ENCODE measurements at places on chromosomes 5 and 9.

DNA sequence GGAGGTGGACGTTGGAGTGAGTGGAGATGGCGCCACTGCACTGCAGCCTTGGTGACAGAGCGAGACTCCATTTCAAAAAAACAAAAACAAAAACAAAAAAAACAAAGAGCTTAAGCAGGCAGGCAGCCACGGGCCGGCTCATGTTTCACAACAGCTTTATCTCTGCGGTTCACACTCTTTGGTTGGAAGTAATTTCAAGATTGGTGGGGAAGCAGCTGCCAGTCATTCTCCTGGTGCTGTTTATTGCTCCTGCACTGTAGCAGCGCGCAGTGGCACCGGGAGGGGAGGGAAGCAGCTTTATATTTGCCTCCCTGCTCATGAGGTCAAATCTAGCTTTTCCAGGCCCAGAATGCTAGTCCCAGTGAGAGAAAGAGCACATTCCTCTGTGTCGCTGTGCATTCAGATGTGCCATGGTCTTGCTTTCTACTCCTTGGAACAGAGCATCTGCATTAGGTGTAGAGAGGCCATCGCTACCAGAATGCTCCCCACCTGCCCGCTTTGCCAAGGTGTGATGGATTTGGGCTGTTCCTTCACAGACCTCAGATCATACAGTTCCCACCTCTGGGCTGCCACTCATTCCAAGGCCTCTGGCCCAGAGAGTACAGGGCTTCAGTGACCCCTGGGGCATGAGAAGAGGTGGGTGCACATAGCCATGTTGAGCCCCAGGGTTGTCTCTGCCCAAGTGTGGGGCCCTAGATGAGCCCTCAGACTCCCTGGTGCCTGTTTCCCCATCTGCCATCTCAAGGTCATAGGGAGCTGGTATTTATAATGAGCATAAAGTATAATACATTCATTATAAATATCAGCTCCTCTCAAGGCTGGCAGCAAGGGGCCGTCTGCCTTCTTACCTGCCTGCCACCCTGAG is 270.4 kb downstream of the MED10 start:
- DNase-seq: no peak

DNA sequence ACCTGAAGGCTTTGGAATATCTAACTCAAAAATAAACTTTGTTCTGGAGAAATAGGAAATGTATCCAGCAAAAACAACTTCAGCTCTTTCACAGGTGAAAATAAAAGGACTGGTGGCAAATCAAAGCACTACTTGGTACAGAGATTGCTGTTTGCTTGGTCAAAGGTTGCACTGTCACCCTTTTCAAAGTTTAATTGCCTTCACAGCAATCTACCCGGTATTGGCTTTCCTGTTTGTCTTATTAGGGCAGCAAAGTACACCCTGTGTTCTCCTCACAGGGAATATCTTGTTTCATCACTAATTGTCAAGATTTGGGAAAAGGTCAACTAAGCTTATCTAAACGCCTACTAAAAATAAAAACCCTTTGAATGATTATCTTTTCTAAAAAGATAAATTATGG is 214.1 kb upstream of the ADCY2 start:
- DNase-seq: no peak

DNA sequence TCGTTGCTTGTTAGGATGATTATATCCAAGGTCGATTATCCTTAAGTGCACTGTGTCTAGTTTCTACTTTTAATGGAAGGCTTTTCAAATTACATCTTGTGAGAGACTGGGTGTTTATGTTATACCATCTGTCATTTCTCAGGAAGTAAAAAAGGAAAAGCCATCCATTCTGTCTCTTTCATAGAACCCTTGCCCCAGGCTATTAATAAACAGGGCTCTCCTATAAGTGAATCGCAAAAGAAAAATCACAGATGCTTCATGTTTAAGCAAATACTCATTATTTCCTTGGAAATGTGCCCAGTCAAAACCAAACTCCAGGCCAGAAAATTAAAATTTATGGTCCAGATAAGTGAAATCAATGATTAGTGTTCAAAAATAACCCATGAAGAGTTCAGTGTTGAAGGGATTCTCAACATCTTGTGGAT is 58.1 kb downstream of the STARD4 start:
- no peak for DNase-seq

DNA sequence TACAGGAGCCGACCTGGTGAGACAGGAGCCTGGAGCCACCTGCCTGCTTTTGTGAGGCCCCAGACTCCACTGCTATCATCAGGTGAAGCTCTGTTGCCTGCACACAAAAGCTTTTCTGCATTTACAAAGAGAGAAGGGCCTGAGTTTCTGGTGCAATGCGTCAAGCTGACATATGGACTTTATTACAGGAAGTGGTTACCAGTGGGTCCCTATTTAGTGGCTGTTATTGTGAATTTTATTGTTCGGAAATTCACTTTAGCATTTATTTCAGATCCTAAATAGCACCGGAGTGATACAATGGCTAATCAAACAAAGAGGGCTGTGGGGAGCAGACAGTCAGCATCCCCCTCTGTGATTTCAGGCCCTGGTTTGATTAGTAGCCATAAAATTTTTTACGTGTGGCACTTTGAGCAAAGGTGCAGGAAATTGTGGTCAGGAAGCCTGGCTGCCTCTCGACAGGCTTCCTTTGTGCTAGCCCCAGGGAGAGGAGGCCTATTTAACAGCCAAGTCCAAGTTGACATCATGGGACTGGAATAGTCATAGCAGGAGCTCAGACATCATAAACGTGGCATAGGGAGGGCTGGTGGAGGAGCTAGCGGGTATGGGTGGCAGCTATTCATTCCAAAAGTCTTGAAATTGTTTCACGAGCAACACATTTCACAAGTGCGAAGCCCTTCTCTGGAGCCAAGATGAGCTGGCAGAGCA is 8.4 kb downstream of the TGFBI start:
- peak; percentile 49 for DNase-seq

DNA sequence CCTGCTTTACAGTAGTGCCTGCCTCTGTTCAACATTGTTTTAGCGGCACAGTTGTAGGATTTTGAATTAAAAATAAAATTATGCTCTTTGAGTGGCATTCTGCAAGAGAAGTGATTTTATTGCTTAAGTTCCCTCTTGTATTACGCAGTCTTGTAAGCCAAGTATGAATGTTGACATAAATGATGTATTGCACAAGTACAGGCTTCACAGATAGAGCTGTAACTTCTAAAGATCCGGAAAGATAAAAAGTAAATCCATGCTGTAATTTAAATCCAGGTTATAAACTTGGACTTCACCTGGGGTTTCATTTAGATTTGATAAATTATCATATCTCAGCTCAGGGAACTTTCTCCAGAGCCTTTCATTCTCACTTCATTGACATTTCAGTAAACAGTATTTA is 1114.7 kb downstream of the PTPRD start:
- peak; percentile 23 for DNase-seq

Data from inflammatory macrophage treated with lipopolysaccharide for 4 hours (primary cell).